Suprapubic skin (tissue), 4 donors: ENCODE measurements at places on chromosomes 11 and 22. TPM values are rescaled to one million over a fixed set of nuclear protein-coding genes. Genes with fewer than 3 reads are reported as not detected.

GPR152 gene
- 0.34 TPM for total RNA-seq

DNA sequence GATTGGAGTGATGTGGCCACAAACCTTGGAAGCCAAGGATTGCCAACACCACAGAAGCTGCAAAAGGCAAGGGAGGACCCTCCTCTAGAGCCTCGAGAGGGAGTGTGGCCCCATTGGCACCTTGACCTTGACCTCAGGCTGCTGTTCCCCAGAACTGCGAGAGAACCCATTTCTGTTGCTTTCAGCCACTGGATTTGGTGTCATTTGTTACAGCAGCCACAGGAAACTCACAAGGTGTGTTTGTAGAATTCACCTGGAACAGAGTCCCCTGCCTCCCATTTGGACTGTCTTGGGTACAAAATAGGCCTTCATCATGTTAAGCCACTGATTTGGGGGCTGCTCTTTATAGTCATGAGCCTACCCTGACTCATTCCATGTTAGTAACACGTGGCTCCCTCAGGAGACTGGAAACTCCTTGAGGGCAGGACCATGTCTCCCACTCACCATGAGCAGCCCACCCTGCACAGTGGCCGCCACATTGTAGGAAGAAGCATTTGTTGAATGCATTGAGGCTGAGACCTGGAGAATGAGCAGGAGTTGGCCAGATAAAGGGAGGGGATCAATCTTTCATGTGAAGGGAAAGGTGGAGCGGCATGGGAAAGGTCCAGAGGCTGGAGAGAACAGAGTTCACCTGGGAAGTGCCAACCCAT, 8.3 kb downstream of the C11orf86 start:
- DNase-seq = no peak
- no peaks in the 10 kb centered on the region for H3K27me3 ChIP-seq
- H3K36me3 ChIP-seq = no peaks in the 10 kb centered on the region
- peaks cover 20% of the 10 kb centered on the region for H3K4me1 ChIP-seq

GRCh38 chr11:66919923-66920322, 38.3 kb downstream of the PC start:
- H3K4me3 ChIP-seq = no peak overlapping the region
- H3K27me3 ChIP-seq = no peaks in the 10 kb centered on the region
- H3K27ac ChIP-seq = no peak overlapping the region
- DNase-seq = no peak
- H3K36me3 ChIP-seq = no peaks in the 10 kb centered on the region

DNA sequence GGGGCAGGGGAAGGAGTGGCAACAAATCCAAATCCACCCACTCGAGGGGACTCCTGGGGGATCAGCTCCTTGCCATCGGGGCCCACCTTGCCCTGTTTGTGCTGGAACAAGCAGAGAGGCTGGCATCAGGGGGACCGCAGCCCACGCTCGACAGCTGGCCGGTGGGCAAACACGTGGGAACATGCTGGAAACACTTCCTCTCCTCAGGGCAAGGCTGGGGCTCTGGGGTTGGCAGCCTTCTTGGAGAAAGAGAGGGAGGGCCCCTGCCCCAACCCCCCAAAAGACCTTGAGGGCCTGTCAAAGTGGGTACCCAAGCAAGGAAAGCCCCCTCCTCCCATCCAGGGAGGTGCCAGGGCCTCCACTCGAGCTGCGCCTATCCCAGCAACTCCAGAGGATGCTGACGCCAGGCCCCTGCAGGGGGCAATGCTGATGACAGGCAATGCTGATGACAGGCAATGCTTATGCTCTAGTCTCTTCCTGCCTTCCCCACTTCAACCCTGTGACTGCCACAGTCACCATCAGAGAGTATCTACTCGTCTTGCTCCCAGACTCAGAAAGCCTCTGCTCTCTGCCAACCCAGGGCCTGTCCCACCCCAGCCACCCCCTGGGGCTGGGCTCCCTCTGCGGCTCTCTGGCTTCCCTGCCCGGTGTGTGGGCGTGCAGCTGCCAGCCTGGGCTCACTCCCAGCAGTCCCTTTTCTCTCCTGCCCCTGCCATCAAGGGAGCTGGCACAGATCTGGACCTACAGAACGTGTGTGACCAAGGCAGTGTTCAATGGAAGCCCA, 6.0 kb downstream of the ESS2 start:
- peaks cover 95% of the 10 kb centered on the region for H3K36me3 ChIP-seq
- no peak overlapping the region for H3K27ac ChIP-seq
- no peak overlapping the region for H3K4me3 ChIP-seq
- no peak for DNase-seq
